ENCODE measurements at places on chromosomes 2 and 18.

- no peak for DNase-seq
These were observed 74.7 kb downstream of the ZEB2 start for GRCh38 chr2:144445196-144445595.

- DNase-seq, result no peak
These were observed 836.7 kb downstream of the CBLN2 start for GRCh38 chr18:71707400-71707799.

GRCh38 chr2:179594268-179595112, 266.9 kb downstream of the ZNF385B start:
- no peak for DNase-seq

- no peak for DNase-seq
These were observed 94.8 kb upstream of the HNRNPA3 start for GRCh38 chr2:177117755-177118154.

- DNase-seq, result no peak
These were observed 10.3 kb downstream of the CNRIP1 start for GRCh38 chr2:68309426-68309825.

- no peak for DNase-seq
These were observed 18.1 kb upstream of the ZNF407 start for GRCh38 chr18:74579496-74580065.

DNA sequence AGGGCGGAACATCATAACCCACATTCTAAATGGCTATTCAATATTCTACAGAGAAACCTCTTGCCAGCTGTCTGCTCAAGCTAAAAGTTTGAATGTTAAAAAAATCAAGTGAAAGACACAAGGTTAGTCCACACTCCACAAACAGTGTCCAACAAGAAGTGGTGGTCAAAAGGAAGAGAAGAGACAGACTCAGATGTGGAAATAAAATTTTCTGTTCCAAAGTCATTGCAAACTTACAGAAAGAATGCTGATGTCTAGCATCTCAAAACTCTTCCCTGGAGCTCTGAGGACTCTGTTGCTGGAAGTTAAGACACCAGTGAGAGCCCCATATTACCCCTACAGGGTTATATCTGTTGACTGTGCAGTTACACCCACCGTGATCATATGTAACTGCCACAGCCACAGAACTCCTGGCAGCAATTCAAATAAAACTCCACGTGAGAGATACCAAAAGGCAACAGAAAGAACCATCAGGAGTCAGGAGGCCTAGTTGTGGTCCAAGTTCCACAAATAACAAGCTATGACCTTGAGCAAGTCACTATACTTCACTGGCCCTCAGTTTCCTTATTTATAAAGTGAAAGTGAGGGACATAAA, 60.9 kb downstream of the AAK1 start:
- DNase-seq, result no peak

- DNase-seq, result no peak
These were observed 500.9 kb downstream of the FBXO15 start for GRCh38 chr18:73646772-73647171.

DNA sequence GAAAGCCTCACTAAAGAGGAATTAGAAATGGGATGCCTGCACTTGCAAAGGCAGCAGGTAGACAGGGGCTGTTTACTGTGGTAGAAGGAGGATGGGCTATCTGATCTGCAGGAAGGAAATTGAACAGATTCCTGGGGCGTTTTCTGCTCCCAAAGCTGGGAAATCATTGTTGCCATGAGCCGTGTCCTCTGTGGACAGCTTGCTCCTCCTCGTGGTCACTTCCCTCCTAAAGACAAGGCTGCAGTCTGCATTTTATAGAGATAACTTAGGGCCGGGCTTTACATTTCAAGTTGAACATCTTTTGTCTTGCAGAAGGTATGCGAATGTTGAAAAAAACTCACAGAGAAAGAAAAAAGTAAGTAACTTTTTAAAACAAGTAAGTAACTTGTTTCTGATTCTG, 50.9 kb downstream of the DCDC2C start:
- DNase-seq, result no peak

DNA sequence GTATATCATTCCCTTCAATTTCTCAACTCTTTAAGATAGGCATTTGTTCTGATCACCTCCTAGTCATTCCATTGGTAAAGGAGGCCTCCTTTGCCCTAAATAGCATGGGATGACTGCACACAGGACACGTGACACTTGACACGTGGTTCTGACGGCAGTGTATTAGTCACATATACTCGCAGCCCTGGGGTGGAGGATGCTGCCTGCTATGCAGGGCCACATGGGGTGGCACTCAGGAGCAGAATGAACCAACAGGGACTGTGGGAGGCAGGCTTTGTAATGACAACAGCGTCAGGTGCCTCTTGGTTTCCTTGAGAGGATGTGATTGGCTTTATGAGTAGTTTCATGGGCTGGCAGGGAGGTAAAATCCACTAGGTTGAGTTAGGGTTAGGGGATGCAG, 9.3 kb upstream of the KCNS3 start:
- no peak for DNase-seq

GRCh38 chr2:196167666-196168065, 3.7 kb downstream of the STK17B start:
- DNase-seq, result no peak

- DNase-seq, result no peak
These were observed 1071.9 kb upstream of the CDH2 start for GRCh38 chr18:29248805-29249204.

DNA sequence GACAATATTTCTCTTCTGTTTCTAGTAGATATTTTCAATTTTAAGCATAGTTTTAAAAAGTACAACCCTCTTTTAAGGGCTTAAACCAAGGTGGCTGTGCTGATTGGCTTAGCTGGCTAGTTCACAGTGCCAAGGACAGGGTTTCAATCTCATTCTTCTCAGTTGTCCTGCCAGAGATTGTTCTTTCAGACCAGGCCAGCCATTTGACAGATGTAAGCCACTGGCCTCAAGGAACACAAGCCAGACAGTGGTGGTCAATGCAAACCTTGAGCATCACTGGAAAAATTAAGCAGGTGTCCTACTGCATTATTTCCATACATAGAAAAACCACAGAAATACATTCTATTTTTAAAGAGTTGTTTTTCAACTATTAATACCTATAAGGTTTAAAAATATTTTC, 5.9 kb downstream of the RNF103 start:
- no peak for DNase-seq

- no peak for DNase-seq
These were observed 87.2 kb downstream of the RHOB start for GRCh38 chr2:20533993-20534622.

- peak; percentile 83 for DNase-seq
These were observed 11.9 kb upstream of the CREG2 start for GRCh38 chr2:101399021-101399799.

- DNase-seq, result no peak
These were observed 129.4 kb downstream of the RAD51AP2 start for GRCh38 chr2:17388798-17389197.

- no peak for DNase-seq
These were observed 4.3 kb downstream of the DSG4 start for GRCh38 chr18:31380912-31381311.

DNA sequence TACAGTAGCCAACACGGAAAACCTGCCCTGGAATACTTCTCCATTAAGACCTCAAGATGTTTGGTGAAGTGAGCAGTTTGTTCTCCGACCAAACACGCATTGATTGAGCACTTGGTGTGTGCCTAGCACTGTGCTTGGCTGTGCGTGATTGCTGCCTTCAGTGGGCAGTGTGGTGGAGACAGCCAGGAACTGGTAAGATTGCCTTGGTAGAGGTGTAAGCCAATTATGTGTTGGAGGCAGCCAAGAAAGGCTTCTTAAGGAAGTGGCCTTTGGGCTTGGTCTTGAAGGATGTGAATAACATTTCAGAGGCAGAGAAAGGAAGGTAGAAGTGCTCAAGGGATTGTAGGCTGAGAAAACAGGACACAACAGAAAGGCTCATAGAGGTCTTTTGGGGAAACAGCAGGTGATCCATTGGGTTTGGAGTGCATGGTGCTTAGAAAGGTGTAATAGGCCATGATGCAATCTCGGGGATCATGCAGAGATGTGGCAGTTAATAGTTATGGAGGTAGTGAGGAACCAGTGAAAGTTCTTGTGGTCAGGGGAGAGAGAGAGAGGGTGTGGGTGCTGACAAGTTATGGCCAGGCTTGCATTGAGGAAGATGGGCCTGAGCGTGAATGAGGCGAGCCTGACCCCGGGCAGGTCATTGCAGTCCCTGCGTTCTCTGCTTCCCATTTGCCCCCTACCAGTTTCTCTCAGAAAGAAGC, 6.3 kb downstream of the B3GNT2 start:
- DNase-seq, result no peak

- no peak for DNase-seq
These were observed 341.5 kb upstream of the ETAA1 start for GRCh38 chr2:67055387-67056304.

- DNase-seq, result no peak
These were observed 428.2 kb upstream of the KCNH7 start for GRCh38 chr2:163266772-163267171.

DNA sequence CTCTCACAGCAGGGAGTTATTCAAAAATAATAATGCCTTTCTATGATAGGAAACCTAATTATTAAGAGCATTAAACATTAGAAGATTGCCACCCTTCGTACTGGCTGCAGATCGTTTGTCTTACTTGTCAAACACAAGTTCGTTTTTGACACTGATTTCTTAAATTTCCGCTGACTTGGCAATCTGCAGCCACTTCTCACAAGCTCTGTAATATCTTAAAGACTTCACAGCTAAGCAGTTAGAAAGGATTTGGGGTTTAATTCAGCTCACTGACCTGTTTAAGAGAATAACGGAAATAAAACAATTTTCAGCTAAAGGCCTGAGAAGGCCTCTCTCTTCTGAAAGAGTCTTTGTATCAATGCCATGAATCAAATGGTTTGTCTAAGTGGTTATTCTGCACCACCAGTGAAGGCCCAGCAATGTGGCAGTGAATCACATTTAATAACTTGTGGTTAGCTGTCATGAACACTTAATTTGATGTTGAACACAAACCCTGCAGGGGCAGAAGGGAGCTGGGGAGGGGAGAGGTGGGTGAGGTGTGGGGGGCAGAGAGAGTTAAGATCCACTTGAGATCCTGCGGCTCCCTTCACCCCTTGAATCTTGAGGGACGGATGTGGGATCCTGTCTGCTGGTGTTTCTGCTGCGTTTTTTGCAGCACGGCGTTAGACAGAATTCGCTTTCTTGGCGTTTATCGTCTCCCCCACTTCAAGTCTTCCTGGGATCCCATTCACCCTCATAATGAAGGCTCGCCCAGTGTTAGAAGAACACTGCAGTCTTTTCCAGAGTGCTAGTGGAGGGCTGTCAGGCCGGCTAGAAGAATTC, 145.4 kb upstream of the SATB2 start:
- no peak for DNase-seq

DNA sequence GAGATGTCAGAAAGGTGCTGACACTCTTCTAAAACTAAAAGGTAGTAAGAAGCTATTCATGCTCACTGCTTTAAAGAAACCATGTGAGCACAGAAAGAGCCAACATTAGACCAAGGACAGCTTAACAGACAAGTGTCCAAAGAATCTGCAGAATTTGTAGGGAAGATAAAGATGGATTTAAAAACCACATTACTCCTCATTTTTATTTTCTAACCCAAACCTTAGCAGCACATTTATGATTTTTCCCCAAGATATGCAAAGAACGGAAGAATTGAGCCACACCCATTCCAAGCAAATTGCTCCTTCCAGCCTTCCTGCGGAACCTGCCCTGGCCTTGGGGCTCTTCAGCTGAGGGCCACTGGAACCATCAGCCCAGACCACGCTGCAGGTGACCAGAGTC, 26.9 kb downstream of the MBP start:
- DNase-seq, result no peak

DNA sequence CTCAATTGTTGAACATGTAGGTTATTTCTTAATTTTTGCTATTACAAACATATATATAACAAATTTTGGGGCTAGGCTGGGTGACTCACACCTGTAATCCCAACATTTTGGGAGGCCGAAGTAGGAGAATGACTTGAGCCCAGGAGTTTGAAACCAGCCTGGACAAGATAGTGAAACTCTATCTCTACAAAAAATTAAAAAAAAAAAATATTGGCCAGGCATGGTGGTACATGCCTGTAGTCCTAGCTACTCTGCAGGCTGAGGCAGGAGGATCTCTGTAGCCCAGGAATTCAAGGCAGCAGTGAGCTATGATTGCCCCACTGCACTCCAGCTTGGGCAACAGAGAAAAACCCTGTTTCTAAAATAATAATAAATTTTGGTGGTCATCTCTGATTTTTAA, 23.5 kb downstream of the SLC4A1AP start:
- no peak for DNase-seq
